ENCODE measurements at places on chromosomes 7 and 10. TPM values are rescaled to one million over a fixed set of nuclear protein-coding genes. Genes with fewer than 3 reads are reported as not detected.

Gene LRRC61
- total RNA-seq: 3.7 TPM

Gene HOXA1
- 0.13 TPM for total RNA-seq

Gene SPDYE8
- not detected for total RNA-seq

Gene HHEX
- total RNA-seq: 2.6 TPM

Gene MMRN2
- 33.5 TPM for total RNA-seq

Gene CLDN4
- 0.11 TPM for total RNA-seq

Gene C10orf143
- total RNA-seq: 2.2 TPM

Gene MAGI2
- 3.9 TPM for total RNA-seq

Gene DNAH11
- total RNA-seq: 0.03 TPM

Gene CALY
- total RNA-seq: not detected

Gene EBLN1
- not detected for total RNA-seq

Gene GRID1
- total RNA-seq: 1.1 TPM

Gene ZC3HAV1L
- total RNA-seq: 2.9 TPM

Gene CCDC146
- total RNA-seq: 13.5 TPM

Gene LEP
- total RNA-seq: 0.86 TPM

Gene NPC1L1
- total RNA-seq: 0.13 TPM

Gene PSMA2
- total RNA-seq: 92.8 TPM

Gene NRG3
- total RNA-seq: 0.19 TPM

Gene C10orf67
- 0.54 TPM for total RNA-seq

Gene TRPV5
- not detected for total RNA-seq

Gene SLC25A13
- total RNA-seq: 11.6 TPM

Gene NUTM2B
- 1.2 TPM for total RNA-seq

Gene EGFR
- total RNA-seq: 10.1 TPM

Gene DDC
- not detected for total RNA-seq

Gene MSMB
- total RNA-seq: not detected

Gene NACAD
- 4.7 TPM for total RNA-seq

Gene CFAP58
- total RNA-seq: 2.2 TPM

Gene CALCR
- total RNA-seq: 0.05 TPM

Gene TFPI2
- 1.3 TPM for total RNA-seq

Gene TMEM254
- total RNA-seq: 7.6 TPM

Gene CHST3
- total RNA-seq: 15.4 TPM

Gene GIMAP8
- 14.4 TPM for total RNA-seq

Gene C10orf90
- total RNA-seq: not detected

Gene SLC16A9
- total RNA-seq: 0.48 TPM

Gene PODXL
- 57.1 TPM for total RNA-seq

Gene IFIT2
- total RNA-seq: 4.3 TPM

Gene CARD11
- total RNA-seq: 0.22 TPM

Gene RNF148
- total RNA-seq: 0.22 TPM

Gene ZCCHC24
- total RNA-seq: 53.3 TPM

Gene FUOM
- total RNA-seq: 7.4 TPM

Gene TAS2R4
- total RNA-seq: 0.32 TPM

Gene PAPOLB
- 0.05 TPM for total RNA-seq

Gene CYP26C1
- 0.05 TPM for total RNA-seq

Gene SAMD9
- 2.7 TPM for total RNA-seq
